ENCODE measurements at places on chromosomes 1 and 21.

- no peak for DNase-seq
These were observed 642.3 kb upstream of the TMPRSS15 start for GRCh38 chr21:19045876-19046275.

- DNase-seq: no peak
These were observed 844 bp downstream of the C1orf146 start for GRCh38 chr1:92218559-92218958.

GRCh38 chr1:17061892-17062291, 8.1 kb upstream of the SDHB start:
- no peak for DNase-seq

GRCh38 chr1:200334661-200335256, 75.1 kb downstream of the ZNF281 start:
- no peak for DNase-seq

- DNase-seq: no peak
These were observed 38.8 kb downstream of the CASQ2 start for GRCh38 chr1:115729756-115730155.

Measured in activated CD4-positive, alpha-beta T cell treated with anti-CD3 and anti-CD28 coated beads, Interleukin-10, Interleukin-2, amounts not matched to agents 100 ng/mL and 50 ng/mL, durations not matched to agents 16 hours and 8 hours (primary cell).